ENCODE measurements at places on chromosomes 12 and 14.
A peak's percentile ranks its signal among the peaks of the same experiment; 100 is the strongest.

- DNase-seq, result no peak
Measured at GRCh38 chr14:61527325-61528100, 167.8 kb upstream of the HIF1A start.

GRCh38 chr14:90785471-90785870 lies 30.8 kb downstream of the TTC7B start:
- no peak for DNase-seq

GRCh38 chr12:13576935-13577500 lies 380.5 kb downstream of the EMP1 start:
- no peak for DNase-seq

DNA sequence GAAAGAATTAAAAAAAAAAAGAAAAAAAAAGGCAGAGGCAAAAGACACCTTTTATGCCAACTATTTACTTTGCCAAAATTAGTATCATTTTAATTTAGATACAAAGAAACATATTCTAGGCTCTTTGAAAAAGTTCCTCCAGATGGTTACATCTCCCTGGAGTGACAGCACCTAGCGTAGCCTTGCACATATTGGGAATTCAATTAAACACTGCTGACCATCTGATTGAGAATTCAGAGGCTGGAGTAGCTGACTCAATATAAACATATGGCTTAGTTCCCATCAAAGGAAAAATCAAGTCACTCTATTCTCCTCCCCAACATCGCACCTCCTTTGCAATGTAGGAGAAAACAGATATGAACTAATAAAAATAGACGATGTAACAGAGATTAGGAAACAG lies 36.4 kb downstream of the ANKS1B start:
- no peak for DNase-seq

- peak; percentile 7 for DNase-seq
Measured at GRCh38 chr12:11902525-11902875, 168.2 kb upstream of the BCL2L14 start.

GRCh38 chr12:83629931-83630330 lies 943.2 kb downstream of the TMTC2 start:
- DNase-seq, result no peak

GRCh38 chr14:92510972-92511371 lies 2.6 kb upstream of the RIN3 start:
- no peak for DNase-seq

- no peak for DNase-seq
Measured at GRCh38 chr14:87457720-87458119, 535.3 kb downstream of the GALC start.

DNA sequence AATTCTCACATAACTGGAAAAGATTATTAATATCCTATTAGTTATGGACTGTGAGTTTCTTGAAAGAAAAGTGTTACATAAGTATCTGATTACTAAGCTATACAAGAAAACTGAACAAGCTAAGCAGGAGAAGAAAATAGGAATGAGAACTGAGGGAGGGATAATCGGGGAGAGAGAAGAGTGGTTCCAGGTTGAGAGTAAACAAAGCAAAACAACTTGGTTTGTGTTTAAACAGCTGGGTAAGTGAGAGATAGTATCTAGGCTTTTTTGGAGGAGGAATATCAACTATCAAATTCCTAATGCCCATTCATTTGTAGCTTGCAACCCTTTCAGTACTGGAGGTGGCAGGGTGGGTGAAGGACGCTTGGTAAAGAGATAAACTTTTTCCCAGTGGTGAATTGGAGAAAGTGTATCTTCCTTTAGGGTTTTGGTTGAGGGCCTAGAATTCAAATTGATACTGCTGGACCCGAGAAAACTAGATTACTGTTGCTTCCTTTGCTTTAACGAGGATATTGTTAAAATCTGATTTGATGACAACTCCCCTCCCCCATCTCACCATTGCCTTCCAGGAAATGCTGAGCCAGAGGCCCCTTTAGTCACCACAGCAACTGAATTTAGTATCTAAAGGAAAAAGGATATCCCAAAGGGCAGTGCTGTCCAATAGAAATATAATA lies 2.0 kb upstream of the SLC2A3 start:
- no peak for DNase-seq

- DNase-seq, result peak; percentile 47
Measured at GRCh38 chr12:10722502-10722904, 620 bp downstream of the YBX3 start.
